ENCODE measurements at places on chromosomes 5 and 9.

DNA sequence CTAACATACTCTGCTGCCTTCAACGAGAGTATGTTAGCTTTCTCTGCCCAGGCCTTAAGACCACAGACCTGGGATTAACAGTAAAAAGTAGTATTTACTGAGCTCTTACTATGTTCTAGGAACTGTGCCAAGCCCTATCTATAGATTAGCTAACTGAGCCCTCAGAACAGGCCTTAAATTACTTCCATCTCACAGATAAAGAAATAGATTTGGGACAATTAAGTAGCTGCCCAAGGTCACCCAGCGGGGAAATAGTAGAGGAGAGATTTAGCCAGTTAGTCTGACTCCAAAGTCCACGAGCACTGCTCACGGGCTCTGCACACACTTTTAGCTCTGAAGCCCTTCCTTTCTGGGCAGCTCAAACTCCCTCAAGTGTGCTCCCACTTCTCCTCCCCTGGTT, 64.5 kb upstream of the EQTN start:
- DNase-seq, result no peak

DNA sequence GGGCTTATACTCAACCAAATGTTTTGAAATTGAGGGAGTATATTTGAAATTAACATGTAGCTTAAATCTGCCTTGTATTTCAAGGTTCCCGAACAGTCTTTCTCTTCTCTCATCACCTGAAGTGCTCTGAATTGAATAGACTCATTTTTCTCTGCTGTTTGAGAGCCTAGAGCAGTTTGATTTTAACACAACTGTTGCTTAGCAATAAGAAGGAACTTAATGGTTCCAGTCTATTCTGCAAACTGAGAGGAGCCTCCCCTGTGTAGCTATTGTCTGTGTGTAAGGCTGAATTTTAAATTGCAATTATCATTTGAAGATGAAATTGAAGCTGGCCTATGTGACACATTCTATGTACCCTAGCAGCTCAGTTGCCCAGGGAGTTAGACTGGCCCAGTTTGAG, 87.1 kb upstream of the CKMT2 start:
- no peak for DNase-seq

DNA sequence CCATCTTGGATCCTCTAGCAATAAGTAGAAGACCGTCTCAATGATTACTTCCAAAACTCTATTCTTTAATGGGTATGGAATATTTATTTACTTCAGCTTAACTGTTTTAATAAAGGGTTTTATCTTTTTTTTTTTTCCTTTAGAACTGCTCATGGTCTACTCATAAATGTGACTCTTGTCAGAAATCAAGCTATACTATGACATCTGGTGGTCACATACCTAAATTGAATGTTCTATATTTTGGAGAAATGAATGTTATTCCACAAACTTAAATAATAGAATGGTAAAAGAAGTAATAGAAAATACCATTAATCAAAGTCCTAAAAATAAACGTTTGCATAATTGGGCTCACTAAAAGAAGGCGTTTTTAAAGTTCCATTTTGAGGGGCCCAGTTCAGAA, 131.2 kb upstream of the PLCXD3 start:
- DNase-seq, result no peak

DNA sequence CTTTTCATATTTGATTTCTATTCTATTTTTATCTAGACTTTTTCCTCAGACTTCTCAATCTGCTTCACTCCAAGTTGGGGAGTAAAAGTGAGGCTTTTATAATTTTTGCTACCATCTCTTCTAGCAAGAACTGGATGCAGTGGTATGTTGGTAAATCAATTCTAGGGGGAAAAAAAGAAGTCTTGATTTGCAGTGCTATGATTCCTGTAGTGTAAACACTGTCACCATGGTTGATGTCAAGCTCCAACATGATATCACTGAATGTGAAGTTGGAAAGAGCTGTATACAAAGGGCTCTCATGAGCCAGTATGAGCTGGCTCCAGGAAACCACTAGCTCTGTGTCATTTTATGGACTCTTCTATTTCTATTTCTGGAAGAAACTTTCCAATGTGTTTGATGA, 439.2 kb downstream of the NTRK2 start:
- DNase-seq, result no peak

GRCh38 chr9:32589083-32589723, 16.2 kb upstream of the NDUFB6 start:
- DNase-seq, result peak; percentile 11

- no peak for DNase-seq
Observed at GRCh38 chr5:58641533-58641932, 58.7 kb downstream of the RAB3C start.

- no peak for DNase-seq
Observed at GRCh38 chr5:60195083-60195482, 301.6 kb upstream of the PDE4D start.

- DNase-seq, result no peak
Observed at GRCh38 chr5:139408191-139408590, 4.3 kb upstream of the SPATA24 start.

DNA sequence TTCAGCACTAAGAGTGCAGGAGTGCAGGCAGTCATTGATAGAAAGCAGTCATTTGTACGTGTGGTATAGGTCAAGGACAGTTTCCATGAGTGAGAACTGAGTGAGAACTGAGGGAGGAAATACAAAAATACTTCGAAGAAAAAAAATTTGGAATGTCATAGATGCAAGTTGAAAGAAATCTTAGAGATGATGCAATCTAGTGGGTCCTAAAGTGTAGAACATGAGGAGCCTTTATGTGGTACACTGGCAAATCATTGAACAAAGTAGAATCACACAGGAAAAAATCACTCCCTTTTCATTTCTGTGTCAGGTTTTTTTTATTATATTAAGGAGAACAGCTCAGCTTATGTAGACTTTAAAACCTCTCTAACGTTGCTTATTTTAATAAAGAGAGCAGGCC, 26.4 kb upstream of the SLC1A1 start:
- DNase-seq, result no peak

GRCh38 chr5:69531406-69531801, 28.6 kb upstream of the GTF2H2C start:
- no peak for DNase-seq

Measured in NCI-H2081 treated with DMSO at 0.1 percent for 48 hours (cell line).